Cerebellar nuclear complex (tissue), 1 donor: ENCODE measurements at places on chromosomes 4 and X.

GRCh38 chrX:135295238-135295943 lies 13.9 kb upstream of the ETDC start:
- DNase-seq, result peak; percentile 4

DNA sequence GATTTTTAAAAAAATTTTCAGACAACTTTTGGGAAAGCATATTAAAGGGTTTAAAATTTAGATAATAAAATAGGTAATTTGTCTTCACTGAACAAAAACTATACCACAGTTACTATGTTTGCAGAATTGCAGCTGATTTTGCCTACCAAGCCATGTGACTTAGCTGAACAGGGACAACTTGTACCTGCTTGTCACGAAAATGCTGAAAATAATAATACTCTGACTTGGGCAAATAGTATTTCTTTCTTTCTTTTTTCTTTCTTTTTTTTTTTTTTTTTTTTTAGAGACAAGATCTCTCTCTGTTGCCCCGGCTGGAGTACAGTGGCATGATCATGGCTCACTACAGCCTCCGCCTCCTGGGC lies 225.2 kb upstream of the PPP1R2C start:
- DNase-seq, result no peak

DNA sequence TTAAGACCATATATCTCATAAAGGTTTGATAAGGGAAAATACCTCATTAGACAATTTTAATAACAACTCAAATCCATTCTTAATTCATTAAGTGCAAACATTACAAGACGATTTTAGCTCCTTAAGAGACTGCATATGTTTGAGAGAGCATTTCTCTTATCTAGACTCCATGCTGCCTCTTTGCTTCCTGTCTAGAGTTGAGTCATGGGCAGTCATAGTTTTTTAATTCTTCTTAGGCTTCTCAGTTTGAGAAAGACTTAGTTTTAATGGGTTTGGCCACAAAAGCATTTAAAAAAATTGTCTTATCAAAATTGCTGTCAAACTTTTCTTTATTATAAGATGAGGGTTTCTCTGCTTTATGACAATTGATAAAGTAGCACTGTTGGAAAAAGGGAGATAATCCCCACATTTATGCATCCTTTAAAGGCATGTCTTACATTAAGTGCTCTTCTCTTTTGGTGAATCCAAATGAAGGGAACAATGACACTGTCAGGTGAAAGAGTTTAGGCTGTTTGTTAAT lies 713.4 kb downstream of the PCDH18 start:
- DNase-seq, result no peak

DNA sequence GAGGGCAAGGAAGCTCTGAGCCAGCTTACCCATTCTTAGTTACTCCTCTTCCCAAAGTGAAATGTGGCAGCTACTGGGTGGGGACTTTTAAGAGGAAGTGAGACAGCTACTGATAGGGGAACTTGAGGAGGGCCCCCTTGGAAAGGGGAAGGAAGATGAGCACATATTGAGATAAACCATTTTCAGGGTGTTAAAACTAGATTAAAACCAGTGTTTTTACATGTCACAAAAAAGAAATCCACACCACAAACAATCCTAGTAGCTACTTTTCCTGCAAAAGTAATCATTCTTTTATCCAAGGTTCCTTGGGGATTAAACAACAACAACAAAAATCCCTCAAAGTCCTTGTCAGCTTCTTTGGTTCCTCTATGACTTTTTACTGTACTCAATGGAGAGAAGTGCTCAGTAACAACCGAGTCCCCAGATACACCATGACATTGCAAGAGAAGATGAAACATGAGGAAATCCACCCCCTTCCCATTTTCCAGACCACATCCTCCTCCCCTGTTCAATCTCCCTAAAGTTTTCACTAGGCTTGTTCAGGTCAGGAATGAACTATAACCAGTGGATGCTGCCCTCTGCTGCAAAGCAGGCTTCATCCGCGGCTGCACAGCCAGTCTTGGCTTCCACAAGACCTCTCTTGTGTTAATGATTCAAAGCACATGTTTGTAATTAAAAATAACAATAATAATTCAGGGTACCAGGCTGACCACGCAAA lies 113.5 kb upstream of the TMEM164 start:
- no peak for DNase-seq

GRCh38 chrX:107731831-107732502 lies 43.6 kb downstream of the TSC22D3 start:
- no peak for DNase-seq

DNA sequence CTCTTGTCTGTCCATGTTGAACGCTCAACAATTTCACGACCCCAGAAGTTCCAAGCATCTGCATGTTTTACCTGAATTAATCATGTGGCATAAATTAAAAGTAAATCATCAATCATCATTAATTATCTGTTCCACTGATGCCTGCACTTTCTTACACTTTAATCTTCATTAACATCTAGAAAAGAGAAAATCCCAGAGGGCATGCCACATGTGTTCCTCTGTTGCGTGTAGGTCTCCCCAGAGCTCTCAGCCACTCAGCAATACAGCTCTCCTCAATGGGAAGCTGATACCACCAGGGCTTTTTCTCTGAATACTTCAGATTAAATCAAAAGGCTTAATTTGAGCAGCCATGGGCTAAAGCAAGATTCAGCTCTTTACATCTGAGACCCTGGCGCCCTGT lies 722.4 kb upstream of the TENM3 start:
- DNase-seq, result no peak

DNA sequence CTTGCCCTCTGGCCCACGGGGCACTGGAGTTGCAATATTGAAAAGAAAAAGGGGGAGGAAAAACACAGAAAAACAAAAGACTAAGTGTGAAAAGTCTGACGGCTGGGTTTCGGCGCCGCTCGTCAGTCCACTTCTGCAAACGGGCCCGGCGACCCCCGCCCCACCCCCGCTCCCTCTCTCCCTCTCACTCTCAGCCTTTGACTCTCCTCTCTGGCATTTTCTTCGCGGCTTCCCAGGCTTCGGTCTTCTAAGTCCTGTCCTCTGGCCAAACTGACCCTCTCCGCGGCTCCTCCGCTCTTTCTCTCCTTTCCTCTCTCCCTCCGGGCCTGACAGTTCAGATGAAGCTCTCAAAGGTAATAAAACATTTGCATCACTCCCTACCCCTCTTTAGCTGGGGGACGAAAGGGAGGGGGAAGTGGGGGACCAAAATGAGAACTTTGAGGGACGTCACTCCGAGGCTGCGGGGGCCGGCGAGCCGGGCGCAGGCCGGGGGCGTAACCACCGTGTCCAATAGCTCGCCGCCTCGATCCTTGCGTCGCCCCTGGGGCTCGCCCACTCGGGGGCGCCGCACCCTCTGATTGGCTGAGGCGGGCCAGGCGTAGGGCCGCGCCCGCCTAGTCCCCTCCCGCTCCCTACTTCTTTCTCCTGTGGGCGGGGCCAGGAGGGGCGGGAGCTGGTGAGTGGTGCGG lies at the start of gene NKX6-1:
Gene NKX6-1, minus strand, starts transcription at position 358 of the 689 bp plus-strand sequence. CDS start 1,064 bp downstream, outside the sequence.
- no peak for DNase-seq

GRCh38 chrX:148741441-148741840 lies 241.0 kb downstream of the AFF2 start:
- DNase-seq, result no peak

- no peak for DNase-seq
These were observed 34.2 kb upstream of the CSN1S1 start for GRCh38 chr4:69896530-69897116.

GRCh38 chr4:175827516-175827915 lies 15.5 kb upstream of the GPM6A start:
- no peak for DNase-seq

GRCh38 chrX:42943051-42943974 lies 165.3 kb upstream of the PPP1R2C start:
- no peak for DNase-seq

GRCh38 chr4:40719008-40719623 lies 30.6 kb upstream of the NSUN7 start:
- DNase-seq, result no peak

DNA sequence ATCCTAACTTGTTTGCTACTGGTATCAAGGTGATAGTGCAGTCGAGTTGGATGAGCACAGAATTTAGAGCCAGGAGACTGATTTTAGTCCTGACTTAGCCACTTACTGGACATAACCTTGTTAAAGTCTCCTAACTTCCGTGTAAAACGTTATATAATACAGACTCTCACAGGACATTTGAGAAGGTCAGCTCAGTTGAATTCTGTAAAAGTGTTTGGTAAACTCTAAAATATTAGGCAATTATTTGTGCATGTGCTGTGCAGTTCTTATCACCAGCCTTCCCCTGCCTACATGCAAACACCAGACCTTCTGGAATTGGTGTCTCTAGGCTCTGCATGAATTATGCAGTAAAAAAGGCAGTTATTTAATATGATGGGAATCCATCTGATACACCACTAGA lies 45.4 kb downstream of the FNIP2 start:
- no peak for DNase-seq
